Activated gamma-delta T cell treated with anti-CD3 and anti-CD28 coated beads, Interleukin-2, amount 50 U/mL, for 16 hours (primary cell): ENCODE measurements at places on chromosomes 5 and 9.

GRCh38 chr5:10374046-10375022 is 20.8 kb downstream of the MARCHF6 start:
- DNase-seq = no peak

DNA sequence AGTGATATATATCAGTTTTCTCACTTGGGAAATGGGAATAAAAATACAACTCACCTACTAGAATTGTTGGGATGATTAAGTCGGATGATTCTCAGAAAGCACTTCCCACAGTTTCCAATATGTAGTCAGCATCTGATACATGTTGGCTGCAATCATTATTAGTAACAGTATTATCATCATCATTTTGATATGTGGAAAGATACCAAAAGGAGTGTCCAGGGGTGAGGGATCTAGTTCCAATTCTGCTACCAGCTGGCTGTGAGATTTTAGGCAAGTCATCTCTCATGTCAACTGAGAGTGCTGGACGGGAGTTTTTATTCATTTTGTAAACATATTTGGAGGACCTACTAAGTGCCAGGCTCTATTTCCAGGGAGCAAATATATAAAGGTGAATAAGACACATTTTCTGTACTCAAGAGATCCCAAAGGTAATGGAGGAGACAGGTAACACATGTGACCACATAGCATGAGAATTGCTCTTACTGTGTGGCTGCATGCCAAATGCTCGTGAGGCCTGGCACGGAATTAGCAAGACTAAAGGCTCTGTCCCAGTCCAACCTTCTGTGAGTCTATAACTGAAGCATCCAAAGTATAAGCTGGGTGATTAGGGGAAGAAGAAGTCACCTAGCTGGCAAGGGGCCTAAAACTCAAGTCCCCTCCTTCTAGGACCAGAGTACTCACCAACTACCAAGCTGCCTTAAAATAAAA is 83.0 kb downstream of the GRIA1 start:
- DNase-seq = no peak

GRCh38 chr5:111704452-111705085 is 52.4 kb downstream of the NREP start:
- DNase-seq = no peak

DNA sequence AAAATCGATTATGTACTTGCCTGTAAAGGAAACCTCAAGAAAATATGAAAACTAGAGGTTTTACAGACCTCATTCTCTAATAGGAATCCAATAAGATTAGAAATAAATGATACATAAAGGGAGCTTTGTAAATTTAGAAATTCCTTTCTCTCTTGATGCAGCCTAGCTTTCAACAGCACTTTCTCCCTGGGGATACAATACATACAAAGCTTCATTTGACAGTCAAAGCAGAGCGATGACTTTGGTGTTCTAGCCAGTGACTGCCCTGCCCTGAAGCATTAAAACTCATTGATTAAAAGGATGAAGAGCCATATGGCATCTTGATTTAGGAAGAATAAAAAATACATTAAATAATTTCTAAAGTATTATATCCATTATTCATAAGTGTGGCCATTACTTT is 46.3 kb upstream of the GLIS3 start:
- no peak for DNase-seq

DNA sequence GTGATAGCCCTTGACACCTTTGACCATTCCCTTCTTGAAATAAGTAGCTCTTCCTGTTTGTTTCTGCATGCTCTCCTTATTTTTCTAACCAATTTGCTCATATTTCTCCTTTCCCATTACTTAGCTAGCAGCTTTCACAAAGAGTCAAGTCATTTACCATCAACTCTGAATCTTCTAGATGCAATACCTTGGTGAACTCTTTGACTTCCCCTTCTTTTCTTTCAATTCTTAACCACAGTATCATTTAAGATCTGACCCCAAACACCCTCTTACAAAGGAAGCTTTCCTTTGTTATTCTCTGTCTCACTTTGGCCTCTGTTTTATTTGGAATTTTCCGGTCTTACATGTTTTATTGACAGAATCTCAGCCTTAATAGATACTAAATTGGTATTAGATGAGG is 14.0 kb downstream of the NFX1 start:
- no peak for DNase-seq

DNA sequence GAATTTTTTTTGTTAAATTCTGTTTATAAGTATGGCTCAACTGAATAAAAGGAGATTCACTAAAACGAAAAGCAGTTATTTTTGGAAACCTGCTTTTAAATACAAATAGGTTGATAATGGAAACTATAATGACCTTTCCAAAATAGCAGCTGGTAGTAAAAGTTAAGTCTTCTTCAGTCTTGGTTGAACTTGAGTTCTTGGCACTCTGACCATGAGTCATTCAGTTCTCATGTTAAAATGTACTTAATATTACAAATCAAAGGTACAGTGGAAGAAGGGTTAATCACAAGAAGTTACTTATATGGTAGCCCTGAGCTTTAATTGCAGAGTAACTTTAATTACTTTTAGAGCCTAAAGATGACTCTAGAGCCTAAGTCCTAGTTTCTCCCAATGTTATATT is 62.1 kb downstream of the KLF9 start:
- no peak for DNase-seq

DNA sequence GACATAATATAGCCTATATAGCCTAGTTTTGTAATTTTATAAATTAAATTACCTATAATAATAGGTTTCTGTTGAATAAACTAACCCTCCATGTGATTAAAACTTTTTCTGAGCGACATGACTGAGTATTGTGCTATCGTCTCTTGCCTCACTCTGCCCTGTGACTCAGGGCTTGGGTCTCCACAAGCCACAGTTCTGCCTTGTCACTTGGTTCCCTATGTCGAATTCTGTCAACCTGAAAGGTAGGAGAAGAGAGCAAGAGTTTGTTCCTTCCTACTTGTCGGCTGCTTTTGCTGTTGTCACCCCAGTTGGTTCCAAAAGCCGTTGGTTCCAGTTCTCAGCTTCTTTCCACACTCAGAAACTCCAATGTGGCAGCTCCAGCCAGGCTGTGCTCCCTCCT is 285.9 kb downstream of the PSAT1 start:
- no peak for DNase-seq
